ENCODE measurements at places on chromosomes 16 and 17.

GRCh38 chr17:82175951-82176350 lies 36.7 kb downstream of the CCDC57 start:
- no peak for DNase-seq

GRCh38 chr17:77830816-77831473 lies 127.6 kb upstream of the TNRC6C start:
- no peak for DNase-seq

DNA sequence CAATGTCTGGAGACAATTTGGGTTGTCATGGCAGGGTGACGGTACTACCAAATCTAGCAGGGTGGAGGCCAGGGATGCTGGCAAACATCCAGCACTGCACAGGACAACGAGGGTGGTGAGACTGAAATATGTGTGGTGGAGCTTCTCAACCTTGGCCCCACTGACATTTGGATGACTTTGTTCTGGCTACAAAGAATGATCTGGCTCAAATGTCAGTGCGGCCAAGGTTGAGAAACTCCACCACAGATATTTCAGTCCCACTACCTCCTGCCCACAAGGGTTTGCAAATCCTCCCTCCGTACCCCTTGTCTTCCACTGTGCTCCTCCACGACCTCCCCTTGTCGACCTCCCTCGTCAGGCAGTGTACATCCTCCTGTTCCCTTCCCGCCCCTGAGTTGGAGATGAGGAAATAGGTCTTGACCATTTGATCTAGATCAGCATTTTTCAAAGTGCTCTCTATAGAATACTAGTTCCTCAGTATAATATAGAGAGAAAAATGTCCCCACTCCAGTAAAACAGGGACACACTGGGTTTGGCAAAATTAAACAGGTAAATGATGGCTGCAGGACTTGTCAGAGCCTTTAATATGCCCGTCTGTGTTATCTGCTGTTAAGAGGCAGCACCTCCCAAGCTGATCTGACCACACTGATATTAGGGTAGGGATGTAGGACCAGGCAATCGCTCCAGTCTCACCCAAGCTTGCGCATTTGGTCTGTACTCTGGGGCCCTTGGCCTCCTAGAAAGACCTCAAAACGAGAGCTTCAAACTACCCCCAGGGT lies 6.8 kb downstream of the OSGIN1 start:
- no peak for DNase-seq

DNA sequence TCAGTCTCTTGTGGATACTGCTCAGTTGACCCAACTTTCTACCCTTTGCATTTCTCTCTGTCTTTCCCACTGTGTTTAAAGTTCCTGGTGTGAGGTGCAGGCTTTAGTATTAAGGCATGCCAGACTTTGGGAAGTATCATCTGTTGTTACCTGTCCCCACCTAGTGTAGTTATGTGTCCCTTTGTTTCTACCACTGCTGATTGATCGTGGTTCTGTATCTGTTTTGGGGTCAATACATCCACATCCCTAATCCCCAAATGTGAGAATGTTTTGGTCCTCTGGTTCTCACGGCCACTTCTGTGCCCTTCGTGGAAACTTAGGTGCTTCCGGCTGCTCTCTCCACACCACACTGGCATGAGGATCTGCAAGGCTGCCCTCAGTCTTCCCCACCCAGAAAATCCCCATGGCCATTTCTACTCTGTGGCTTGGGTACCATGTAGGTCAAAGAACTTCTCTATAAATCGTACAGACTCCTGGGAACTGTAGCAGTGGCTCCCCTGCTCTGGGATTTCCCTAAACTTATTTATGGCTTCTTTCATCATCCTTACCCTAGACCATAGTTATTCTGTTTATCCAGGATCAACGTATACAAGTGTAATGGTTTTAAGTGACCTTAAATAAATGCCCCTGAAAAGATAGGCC lies 443.2 kb downstream of the XYLT1 start:
- no peak for DNase-seq

DNA sequence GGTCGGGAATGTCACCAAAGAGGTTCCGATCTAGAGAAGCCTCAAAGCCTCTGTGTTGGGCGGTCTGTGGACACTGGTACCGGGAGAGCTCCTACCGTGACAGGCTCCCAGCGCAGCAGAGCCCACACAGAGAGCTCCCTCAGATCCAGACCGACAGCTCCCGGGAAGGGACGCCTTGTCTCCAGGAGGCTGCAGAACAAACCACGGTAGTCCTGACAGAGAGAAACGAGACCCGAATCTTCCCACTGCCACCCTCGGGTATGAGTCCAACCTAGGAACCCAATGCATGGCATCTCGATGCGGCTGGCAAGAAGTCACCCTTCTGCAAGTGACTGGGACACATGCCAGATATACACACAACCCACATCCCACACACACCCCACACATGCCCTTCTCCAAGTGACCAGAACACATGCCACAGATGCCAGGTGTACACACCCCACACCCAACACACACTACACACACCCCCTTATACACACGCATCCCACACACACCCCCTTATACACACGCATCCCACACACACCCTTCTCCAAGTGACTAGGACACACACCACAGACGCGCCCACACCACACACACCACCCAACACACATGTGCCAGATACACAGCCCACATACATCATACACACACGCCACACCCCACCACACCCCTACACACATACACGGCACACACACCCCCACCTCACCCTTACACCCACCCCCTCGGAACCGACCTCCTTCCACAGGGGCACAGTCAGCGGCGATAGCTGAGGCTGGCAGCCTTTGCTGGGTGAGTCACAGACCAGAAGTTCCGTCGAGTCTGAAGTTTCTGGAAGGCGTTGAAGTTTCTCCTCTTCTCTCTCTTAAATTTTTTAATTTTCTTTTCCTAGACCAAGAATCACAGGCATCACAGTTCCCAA lies 15.9 kb upstream of the CYTH1 start:
- DNase-seq: no peak

- DNase-seq: no peak
Measured at GRCh38 chr16:87180069-87180468, 137.1 kb downstream of the C16orf95 start.

DNA sequence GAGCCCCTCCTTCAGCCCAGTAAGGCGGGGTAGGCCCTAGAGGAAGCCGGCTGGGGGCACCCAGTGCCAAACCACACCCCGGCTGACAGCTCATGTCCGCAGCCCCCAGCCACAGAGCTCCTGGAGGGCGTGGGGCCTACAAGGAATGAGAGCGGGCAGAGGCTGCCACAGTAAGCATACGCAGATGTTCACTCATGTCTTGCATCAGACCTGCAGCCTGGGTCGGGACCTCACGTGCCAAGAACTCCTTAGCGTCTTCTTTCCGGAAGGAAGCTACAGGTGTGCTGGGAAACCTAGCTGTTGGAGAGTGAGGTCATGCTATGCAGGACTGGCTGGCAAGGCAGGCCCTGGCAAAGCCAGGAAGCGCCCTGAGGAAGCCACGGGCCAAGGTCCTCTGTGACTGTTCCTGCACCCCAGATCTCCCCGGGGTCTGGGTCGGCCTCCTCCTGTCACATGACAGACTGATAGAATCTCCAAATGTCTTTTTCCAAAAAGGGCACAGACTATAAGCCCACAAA lies 1.6 kb downstream of the ZNF598 start:
- DNase-seq: no peak

- no peak for DNase-seq
Measured at GRCh38 chr16:64074706-64075105, 1047.2 kb downstream of the CDH11 start.

DNA sequence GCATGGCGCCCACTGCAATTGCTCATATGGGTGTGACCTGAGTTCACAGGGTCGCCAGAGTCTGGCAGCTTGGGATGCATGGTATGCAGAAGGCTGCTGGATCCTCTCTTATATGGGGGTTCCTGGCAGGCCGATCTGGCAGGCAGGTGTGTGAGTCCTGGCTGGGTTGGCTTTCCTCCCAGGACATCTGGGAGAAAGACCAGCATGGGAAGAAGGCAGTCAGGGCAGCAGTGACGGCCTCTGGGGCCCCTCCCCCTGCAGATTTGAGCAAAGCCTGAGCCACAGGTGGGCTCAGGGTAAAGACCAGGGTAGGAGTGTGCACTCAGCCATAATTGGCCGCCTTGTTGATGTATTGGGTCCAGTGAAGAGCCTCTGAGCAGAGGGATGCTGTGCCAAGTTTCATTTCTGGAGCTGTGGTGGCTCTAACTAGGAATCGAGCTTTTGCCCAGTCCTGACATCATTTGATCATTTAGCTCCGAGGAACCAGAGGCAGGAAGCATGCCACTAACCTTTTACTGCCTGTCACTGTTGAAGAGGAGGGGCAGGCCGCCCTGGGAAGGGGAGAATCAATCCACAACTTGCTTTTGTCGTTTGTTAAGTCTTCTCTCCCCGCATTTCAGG lies 174.3 kb downstream of the CCDC182 start:
- DNase-seq: no peak

DNA sequence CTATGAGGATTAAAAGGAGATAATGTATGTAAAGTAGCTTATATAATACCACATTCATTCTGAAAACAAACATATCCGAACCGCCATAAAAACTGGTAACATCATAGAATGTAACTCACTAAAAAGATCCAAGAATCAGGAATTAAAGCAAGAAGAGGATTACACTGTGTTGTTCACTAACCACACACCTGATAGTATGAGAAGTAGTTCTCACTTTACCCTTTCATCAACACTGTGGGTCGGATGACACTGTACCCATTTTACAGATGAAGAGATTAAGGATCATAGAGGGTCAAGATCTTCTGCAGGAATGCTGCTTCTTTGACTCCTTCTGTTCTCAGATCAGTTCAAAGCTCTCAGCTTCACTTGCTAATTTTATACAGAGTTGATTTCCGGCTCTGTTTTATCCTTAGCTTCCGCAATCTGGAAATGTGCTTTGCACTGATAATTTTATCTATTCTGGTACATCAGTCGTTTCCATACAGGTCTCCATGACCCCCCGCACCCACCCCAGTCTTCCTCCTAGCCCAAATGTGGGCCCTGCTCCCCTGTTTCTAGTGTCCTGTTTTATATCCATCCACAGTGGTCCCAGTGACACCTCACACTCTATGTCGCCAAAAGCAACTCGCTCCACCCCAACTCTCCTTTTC lies 288.6 kb upstream of the CCL2 start:
- no peak for DNase-seq

- DNase-seq: no peak
Measured at GRCh38 chr17:76796081-76796480, 58.2 kb downstream of the MFSD11 start.

- DNase-seq: peak; percentile 88
Measured at GRCh38 chr17:6496116-6496481, 51.8 kb downstream of the PIMREG start.

DNA sequence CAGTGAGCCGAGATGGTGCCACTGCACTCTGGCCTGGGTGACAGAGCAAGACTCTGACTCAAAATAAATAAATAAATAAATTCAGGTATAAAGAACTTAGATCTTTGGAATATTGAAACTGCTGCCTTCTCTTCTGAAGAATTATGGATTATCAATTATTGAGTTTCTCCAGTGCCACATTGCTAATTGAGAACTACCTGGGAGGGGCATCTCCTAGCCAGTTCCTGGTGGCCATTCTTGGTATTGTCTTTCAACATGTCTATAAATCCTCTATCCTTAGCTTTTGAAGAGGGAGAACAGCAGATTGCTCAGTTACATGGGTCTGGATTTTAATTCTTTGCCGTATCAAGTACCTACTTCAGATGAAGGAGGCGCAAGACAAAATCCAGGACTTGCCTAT lies 29.2 kb downstream of the CALCOCO2 start:
- no peak for DNase-seq

DNA sequence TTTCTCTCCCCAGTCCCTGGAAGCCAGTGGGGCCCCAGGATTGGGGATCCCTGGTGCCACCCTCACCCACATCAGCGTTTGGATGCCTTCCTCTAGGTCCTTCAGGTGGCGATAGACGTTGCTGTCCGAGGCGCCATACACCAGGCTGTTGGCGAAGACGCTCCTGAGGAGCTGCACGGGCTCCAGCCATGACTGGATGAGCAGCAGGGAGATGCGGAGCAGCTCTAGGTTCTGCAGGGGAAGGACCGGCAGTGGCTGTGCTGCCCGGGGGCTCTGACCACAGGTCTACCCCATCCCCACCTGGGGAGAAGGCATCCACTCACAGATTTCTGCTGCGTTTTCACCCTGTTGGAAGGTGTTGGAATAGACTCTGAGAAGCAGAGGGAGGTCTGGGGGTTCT lies 1.0 kb downstream of the GH2 start:
- no peak for DNase-seq

DNA sequence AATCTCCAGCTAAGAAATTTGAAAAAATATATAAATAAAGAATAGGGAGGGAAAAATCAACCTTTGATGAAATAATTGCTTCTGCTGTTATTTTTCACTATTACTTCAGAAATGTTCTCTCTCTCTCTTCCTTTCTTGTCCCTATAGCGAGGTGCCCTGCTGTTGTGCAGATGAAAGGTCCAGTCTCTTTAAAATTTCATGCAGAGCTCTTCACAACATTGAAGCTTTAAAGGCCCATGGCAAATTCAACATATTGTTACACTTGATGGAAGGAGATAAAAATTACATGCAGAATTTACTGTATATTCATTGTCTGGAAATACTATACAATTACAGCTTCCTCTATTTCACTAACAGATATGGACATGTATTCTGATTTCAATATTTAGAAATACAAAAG lies 86.4 kb upstream of the PSMD7 start:
- DNase-seq: no peak

GRCh38 chr17:57877803-57878377 lies 28.0 kb upstream of the MRPS23 start:
- no peak for DNase-seq

GRCh38 chr17:57331423-57331822 lies 75.1 kb downstream of the MSI2 start:
- no peak for DNase-seq

DNA sequence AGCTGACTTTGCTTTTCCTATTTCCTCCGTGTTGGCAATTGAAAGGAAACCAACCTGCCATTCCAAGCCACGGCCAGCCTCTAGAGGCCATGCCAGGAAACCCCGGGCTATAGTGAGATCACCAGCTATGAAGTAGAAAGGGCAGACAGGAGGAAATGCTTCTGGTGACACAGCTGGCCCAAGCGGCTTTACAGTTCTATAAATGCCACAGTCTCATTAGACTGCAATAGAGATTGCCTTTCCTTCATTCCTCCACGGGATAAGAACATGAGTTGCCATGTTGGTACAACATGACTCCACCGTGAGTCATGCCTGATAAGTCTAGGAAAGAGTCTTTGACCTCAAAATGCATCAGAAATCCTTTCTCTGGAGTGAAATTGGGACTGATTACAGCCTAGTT lies 384.9 kb downstream of the GRIN2A start:
- DNase-seq: no peak

DNA sequence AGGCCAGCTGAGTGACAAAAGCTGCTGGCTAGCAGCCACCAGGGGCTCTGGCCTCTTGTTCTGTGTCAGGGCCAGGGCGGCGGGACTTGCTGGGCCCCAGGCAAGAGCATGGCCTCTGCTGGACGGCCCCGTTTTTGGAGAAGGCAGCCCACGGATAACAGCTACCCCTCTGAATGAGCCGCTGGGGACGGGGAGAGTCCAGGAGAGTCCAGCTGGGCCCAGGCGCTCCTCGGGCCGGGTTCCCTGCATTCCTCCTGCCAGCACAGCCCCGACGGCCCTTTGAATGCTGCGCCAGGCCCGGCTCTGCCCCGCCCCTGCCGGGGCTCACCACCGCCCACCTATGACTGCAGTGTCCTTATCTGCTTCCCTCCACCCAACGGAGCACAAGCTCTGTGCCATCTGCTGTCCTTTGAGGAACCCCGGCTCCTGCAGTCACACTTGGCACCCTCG lies 33.4 kb downstream of the SLC7A5 start:
- no peak for DNase-seq

All from NCI-H526 treated with DMSO at 0.1 percent for 48 hours (cell line).